ENCODE measurements at places on chromosomes 11 and 22.

GRCh38 chr11:4826425-4826824 lies 5.3 kb downstream of the OR51F2 start:
- no peak for DNase-seq

- no peak for DNase-seq
Observed at GRCh38 chr11:35157814-35158700, 19.1 kb downstream of the CD44 start.

DNA sequence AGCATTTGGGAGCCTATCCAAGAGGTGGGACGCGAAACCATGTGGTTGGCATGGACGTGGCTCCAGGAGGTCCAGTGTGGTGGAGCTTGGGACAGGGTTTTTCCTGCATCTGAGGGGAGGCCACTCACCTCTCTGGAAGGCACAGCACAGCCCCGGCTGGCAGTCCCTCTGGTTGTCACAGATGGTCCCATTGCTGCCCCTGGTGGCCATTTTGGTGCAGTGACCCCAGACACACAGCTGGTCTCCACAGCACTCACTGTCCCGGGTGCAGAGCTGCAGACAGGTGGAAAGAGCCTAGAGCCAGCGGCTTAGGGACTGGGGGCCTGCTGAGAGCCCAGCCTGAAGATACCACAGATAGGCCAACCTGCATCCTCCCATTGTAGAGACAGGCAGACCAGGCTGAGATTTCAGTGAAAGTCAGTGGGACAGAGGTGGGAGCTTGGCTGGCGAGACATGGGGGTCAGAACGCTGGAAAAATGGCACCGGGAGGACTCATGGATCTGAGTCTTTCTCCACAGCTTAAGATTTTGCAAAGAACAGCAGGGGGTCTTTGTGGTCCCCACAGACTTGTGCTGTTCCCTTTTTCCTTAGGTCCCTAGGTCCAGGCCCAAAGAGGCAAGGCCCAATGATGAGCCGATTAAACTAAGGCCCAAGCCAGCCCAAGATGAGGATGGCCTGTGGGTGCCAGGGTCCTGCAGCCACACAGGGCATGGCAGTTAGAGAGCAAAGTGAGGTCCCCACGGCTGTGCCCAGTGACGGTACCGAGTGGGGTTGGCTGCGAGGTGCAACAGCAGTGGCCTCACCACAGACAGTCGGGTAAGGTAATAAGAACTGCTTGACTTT lies 41.4 kb downstream of the DKK3 start:
- DNase-seq = peak; percentile 46

- DNase-seq = no peak
Observed at GRCh38 chr11:67355794-67356386, 2.5 kb upstream of the POLD4 start.

GRCh38 chr22:17199003-17199731 lies 20.1 kb downstream of the ADA2 start:
- no peak for DNase-seq

DNA sequence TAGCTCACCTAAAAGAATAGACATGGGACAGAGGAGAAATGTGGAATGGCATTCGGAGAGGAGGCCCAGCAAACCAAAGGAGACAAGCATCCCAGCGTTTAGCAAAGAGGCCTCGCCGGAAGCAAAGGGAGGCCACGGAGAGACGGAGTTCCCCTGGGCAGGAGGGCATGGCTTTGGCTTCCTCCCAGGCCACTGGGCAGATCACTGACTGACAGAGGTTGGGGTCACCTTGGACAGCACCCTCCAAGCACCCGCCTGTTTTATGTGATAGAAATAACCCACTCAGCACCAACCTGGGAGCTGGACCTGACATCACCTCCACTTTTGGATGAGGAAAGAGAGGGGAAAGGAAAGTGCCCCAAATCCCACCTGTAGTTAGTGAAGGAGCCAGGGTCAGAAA lies 434.1 kb downstream of the BRD1 start:
- no peak for DNase-seq

DNA sequence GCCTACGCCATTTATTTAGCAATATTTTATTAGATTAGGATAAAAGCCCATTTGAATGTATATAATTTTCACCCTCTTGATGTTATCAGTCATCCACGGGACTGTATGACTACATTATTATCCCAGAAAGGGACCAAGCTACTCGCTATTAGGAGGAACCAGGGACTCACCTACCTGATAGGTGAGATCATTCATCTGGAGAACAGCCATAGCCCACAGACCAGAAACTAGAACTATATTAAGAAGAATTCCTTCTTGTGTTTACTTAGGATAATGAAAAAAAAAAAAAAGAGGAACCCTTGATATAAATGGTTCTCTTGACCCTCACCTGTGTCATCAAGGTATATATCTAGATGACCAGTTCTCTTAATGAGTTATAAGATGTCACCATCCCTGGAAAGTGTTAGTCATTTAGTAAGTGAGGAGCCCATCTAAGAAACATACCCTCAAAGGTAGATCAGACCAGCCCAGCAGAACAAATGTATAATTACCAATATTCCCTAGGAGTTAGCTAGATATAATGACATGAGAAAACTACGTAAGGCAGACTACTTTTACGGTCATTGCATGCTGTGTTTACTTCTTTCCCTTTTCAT lies 8.0 kb downstream of the SIK3 start:
- DNase-seq = no peak

GRCh38 chr22:41380993-41381328 lies 781 bp upstream of the TEF start:
- DNase-seq = no peak

DNA sequence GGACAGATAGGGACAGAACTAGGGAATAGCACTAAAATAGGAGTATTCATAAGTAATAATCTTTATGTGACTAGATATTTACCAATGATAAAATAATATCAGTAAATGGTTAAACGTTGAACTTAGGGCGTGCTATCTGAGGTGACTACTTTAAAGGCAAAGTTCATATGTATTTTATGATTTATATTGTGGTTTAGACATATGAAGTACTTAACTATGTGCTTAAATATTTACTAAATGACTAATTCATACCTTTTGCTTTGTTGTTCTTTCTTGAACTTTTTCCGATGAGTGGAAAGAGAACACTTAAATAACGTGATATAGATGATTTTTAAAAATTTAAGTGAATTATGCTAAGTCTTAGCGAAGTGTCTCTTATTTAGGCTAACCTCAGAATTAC lies 14.7 kb downstream of the LUZP2 start:
- no peak for DNase-seq

DNA sequence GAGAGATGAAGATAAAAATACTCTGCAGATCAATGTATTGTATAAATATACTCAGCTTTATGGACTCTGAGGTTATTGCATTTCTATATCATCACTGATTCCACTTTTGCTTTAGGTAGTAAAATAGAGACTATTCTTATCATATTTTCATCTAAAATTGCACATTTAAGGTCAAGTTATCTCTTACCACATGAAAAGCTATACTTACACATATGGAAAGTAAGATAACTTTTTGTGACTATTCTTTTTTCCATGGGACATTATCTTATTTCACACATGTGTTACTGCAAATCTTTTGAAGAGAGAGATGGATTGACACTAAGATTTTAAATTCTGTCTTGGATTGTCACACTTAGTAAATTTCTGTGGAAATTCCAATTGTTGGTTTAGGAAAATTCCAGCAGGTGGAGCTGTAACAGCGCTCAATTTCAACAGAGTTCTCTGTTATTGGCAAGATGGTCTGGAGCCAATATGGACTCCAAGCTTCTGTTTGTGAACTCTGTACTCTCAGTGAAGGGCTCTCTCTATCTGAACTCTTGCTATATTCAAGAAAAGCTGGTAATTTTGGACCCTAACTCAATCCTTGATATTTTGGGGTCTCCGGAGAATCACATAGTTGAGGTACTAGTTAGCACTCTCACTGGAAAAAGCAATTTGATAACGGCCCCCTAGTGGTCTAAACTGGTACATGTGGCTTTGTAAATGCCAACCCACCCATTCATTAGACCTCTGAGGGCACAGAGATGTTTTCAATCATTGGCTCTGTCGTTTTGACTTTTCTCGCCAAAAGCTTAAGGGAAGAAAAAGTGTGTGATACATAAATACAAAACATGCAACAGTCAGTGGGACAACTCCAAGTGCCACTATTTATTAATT lies 429.7 kb downstream of the ETS1 start:
- DNase-seq = no peak

GRCh38 chr22:31393893-31394292 lies 5.5 kb upstream of the DRG1 start:
- DNase-seq = no peak

- DNase-seq = no peak
Observed at GRCh38 chr22:35860837-35861236, 143.2 kb downstream of the APOL5 start.

DNA sequence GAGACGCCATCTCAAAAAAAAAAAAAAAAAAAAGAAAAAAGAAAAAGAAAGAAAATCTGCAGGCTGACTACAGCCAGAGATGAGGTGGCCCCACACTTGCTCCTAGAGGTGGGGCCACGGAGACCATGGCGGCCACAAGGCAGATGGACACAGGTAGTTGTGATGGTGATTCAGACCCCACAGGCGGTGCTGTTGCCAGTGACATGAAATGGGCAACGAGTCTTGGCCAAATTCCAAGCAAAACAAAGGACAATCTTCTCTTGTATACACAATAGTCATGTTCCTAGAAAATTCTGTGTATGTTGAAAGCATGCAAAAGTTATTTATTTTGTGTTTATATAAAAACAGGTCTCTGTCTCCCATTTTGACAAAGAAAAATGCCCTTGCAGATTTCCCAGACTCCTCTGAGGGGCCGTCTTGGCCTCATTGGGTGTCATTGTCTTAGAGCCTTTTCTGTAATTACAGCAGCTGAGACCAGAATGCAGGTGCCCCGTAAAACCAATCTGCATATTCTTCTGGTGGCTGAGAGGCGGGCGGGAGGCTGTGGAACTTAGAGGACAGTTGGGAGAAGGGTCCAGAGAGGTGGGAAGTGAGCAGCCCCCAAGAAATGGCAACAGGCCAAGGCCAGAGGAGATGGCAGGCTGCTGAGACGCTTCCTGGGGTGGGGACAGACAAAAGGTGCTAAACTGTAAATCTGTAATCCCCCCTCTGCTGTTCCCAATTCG lies 22.5 kb upstream of the DAGLA start:
- no peak for DNase-seq

DNA sequence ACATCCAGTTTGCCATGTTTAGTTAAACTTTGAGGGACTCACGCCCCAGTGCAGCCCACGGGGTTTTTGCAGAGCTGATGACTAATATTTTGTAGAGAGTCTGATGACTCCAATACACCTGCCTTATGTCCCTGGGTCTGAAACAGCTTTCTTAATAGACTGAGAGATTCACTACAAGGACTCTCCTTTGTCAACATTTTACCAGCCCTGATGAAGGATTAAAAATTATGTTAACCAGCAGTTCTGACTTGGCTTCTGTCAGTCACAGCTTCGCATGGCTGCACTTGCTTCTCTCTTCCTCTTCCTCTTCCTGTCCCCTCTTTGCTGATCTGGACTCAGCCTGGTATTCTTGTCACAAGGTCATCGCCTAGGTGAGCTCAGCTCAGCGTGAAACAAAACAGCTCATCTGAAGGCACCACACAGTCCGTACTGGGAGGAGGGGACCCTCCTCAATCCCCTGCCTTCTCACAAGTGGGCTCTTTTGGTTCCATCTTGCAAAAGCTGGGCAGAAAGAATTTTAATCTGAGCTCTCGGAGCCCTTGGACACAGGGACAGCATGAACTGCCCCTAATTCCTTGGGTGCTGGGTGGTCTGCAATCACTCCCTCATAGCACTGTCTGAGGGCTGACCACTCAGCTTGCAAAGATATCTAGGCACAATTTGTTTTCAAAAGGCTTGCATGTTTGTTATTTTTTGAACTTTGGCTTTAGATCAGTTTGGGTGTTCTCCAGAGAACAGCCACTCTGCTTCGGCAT lies 38.1 kb upstream of the POU2AF1 start:
- DNase-seq = no peak

- DNase-seq = no peak
Observed at GRCh38 chr11:67389477-67389876, 2.3 kb upstream of the RAD9A start.

DNA sequence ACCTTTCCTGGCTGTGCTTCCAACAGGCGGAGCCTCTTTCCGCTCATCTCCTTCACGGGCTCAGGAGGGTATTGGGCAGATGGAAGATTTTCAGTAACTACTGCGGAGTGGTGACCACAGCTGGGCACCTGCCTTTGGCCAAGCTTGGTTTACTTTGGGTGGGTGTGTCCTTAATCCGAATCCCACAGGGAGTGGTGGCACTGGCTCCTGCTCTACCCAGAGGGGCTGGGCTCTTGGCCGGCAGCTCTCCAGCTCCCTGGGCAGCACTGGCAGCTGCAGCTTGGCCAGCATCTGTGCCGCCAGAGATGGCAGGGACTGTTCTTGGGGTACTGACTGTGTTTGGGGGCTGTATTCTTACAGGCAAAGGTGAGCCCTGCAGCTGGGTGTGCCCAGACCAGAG lies 29.8 kb downstream of the BID start:
- DNase-seq = no peak

- DNase-seq = no peak
Observed at GRCh38 chr11:35146074-35146521, 7.1 kb downstream of the CD44 start.

- DNase-seq = no peak
Observed at GRCh38 chr11:86431258-86431657, 56.6 kb downstream of the CCDC81 start.

DNA sequence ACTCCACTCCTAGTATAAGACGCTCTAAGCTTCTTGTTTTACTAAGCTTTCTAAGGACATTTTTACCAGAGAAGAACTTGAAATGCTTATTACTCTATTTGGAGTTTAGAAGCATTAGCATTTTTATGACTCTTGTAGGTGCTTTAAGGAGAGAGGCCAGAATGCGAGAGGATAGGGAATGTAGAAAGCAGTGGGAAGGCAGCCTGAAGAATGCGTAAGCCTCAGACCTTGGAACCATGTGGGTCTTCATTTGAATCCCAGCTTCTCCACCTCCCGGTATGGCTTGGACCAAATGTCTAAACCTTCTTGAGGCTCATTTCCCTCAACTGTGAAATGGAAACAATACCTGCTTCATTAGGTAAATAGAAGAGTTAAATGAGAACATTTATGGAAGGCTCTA lies 60.0 kb upstream of the AMOTL1 start:
- no peak for DNase-seq

DNA sequence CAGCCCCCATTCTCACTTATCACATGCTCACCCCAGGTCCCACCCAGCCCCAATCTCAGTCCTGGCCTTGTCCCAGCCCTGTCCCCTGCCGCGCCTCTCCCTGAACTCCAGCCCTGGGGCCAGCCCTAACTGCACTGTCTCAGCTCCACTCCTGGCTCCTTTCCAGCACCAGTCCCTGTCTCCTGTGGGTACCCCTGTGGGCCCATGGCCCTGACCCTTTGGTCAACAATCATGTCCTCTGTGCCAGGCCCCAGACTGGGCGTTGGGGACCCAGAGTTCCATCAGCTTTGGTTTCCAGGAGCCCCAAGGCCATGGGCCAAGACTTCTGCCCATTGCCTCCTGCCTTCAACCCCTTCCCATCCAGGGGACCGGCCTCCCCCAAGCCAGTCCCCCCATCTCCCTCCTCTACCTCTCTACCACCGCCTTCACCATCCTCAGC lies 757 bp downstream of the SPI1 start:
- DNase-seq = no peak
